MV-4-11 (cell line): ENCODE measurements at places on chromosomes 2 and 18.

- peak; percentile 49 for DNase-seq
Observed at GRCh38 chr2:112936927-112937232, 25.9 kb downstream of the IL37 start.

DNA sequence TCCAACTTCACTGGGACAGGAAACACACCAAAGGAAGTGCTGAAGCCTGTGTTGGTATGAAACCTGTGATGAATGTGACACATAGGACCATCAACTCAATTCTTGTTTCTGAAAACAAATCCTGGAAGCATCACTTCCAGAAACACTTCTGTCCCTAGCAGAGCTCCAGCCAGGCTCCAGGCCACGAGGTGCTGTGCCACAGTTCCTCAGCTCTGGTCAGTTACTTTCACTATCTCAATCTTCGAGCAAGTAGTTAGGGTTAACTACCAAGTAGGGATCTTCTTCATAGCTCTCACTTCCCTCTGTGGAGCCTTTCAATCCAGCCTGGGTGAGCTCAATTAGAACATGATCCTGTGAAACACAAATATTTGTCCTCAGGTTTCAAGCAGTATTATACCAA lies 3.6 kb upstream of the LCT start:
- peak; percentile 74 for DNase-seq

DNA sequence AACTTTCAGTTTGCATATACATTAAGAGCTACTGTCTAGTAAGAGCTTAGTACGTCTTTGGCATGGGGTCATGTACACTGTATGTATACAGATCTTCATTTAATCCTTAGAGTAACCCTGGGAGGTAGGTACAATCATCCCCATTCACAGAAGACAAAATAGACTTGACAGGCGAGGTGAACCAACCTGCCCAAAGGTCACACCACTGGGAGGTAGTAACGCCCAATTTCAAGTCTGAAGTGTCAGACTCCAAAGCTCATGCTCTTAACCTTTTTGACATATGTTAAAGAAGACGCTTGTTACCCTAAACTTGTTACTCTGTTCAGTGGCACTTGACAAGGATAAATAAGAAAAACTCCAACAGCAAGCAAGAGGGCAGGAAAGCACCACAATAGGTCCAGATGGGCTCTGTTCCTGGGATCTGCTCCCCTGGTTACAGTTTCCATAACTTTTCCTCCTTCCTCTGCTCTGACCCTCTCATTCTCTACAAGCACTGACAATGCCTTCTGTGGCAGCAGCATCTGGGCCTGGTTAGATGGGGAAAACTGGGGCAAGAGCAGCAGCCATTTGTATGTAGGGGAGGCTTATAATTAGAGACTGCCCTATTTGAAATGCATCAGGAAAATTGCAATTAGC lies 64.7 kb upstream of the SERTAD2 start:
- DNase-seq = no peak

DNA sequence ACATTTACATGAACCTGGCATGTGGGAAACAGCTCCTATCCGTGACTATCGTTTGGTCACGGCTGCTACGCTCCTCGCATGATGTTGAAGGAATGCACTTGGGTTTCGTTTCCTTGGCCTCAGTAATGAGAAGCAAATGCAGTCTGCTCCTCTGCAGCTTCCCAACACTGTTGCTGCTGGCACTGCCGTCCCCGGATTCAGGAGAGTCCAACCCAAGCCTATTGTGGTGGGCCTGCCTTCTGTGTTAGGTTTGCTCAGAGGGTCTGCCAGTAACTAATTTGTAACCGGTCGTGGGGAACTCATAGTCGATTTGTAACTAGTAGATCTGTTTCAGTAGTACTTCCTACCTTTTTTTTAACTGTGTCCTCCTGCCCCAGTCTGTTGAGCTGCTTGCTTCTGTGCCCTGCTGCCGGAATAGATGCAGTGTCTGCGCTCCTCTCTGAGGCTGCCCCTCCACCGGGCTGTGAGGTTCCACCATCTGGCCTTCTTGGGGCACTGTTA lies 58.4 kb downstream of the WDSUB1 start:
- DNase-seq = no peak

- no peak for DNase-seq
Observed at GRCh38 chr2:37340637-37341036, 3.8 kb upstream of the QPCT start.

DNA sequence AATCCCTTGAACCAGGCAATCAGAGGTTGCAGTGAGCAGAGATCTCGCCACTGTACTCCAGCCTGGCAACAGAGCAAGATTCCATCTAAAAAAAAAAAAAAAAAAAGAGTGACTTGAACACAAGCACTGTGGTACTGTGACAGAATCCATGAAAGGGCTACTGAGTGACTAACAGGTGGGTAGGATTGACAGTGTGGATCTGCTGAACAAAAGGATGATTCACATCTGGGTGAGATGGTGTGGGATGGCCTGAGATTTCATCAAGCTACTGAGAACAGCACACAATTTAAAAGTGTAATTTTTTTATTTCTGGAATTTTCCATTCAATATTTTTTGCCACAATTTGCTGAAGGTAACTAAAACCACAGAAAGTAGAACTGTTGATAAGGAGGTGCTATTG lies 13.3 kb upstream of the SP3 start:
- DNase-seq = no peak

GRCh38 chr2:38074764-38075506 lies 1.0 kb downstream of the CYP1B1 start:
- DNase-seq = no peak

DNA sequence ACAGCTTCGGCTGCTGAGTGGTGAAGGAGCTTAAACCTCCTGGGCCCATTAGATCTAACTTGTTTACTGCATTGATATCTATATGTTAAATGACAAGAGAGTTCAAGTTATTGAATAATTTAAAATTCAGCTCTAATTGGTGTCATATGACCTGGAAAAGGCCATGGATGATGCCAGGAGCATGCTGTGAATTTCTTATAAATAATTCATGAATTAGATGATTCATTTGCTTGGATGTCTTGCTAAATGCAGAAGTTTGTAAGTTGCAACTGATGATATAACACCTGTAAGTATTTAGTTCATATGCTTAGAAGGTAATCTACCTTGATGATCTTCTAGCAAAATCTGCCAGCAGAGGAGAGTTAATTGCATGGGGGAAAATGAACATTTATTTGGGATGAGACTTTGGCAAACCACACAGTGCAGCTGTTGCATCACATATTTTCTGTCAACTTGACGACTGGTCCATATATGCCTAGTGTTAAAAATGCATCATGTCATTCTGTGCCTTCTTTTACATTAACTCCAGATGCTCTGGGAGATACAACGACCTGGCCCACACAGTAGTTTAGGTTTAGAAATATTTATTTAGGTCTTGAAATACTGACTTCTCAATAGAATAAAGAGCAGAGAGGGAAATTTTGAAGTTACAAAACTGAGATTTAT lies 226.3 kb downstream of the KIAA1328 start:
- DNase-seq = no peak

DNA sequence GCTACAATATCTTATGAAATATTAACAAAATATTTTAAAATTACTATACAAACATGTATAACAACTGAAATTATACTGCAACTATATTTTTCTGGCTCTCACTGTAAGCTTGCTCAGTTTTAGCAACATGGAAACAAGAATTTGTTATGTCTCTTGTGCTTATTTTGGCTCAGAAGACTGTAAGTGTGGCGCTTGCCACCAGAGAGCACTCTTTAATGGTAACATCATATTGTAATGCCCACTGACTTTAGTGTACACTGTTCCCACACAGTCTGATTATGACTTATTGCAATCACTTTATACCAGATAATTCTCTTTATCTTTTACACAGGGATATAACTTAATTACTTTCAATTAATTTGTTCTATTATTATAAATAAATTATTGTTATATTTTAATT lies 1500.6 kb upstream of the TMEFF2 start:
- DNase-seq = no peak

DNA sequence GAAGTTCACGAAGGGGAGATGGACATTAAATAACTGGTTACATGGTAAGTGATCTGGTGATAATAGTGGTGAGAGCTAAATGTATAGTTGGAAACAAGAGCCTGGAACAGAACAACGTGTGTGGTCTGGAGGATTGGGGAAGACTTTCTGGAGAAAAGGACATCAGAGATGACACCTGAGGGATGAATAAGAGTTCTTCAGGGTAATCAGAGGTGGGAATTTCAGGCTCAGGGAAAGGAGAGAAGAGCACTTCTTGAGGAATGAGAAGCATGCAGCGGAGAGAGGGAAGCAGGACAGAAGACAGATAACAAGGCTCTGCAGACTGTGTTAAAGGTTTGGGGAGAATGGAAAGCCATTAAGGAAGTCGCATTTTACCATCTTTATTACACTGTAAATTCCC lies 450.7 kb downstream of the TNS1 start:
- no peak for DNase-seq

GRCh38 chr2:181988154-181988924 lies 2.7 kb downstream of the PPP1R1C start:
- DNase-seq = no peak
